NCI-H146 (cell line): ENCODE measurements at places on chromosomes 1 and 21.

GRCh38 chr1:72037745-72038343 is 244.5 kb downstream of the NEGR1 start:
- DNase-seq, result peak; percentile 60

DNA sequence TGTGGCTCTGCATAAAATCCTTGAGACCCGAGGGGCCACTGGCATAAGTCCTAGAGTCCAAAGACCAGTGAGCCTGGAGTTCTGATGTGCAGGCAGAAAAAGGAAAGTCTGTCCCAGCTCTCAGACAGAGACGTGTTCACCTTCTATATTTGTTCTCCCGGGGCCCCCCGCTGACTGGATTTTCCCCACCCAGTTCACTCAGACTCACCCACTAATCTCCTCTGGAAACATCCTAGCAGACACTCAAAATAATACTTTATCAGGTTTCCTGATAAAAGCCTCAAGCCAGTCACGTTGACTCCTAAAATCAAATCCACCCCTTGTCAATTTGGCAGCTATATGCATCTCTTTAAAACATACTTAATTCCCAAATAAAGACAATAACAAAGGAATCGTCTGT is 1084.2 kb upstream of the NCAM2 start:
- DNase-seq, result peak; percentile 0

DNA sequence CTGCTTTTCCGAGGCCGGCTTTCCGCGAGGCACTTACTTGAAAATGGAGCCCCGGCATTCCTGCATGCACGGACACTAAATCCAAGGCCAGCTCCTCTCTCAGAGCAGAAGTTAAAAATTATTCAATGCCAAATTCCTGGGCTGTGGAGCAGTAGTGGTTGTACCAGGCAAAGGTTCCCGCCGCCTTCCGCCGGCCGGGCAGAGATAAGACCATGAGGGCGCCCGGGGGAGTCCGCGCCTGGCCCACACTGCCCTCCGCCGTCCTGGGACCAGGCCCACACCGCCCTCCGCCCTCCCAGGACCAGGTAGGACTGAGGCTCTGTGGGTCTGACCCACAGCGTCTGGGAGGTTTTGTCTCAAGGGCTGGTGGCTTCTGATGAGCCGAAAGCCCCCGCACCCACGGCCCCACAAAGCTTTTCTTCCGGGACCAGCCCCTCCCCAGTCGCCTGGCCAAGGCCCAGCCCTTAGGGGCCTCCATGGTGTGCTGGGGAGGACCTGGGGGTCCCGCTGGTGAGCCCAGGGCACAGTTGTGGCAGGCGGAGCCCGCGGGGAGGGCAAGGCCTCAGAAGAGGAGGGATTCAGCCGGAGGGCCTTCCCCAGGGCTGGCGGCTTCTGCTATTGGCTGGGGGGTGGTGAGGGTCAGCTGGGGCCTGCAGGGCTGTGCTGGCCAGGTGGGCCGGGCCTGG is 12.7 kb upstream of the C1orf159 start:
- DNase-seq, result no peak

DNA sequence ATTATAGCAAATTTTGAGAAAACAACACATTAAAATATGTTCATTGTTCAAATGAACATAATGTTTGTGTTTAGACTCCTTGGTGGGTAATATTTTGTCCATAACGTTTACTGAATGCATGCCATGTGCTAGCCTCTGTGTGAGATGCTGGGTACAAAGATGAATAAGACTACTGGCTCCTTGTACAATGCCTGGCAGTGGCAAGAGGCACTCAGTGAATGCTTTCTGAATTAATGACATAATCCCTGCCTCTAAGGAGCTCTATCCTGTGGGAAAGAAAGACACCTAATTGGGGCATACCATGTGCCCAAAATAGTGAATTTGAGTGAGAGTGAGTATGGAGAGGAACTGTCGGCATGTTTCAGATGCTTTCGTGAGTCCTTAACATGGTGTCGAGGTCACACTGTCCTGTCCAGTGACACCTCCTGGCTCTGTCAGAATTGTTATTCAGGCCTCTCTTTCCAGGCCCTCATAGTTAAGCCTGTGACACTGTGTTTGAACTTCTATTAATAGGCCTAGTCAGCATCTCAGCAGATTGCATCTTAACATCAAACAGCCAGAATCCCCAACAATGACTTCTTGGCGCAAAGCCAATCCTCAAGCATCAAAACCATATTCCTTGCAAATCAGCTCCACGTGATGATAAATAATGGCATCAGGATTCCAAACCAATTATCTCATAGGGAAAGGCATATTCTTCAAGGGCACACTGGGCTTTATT is 32.8 kb upstream of the S1PR1 start:
- DNase-seq, result peak; percentile 34

DNA sequence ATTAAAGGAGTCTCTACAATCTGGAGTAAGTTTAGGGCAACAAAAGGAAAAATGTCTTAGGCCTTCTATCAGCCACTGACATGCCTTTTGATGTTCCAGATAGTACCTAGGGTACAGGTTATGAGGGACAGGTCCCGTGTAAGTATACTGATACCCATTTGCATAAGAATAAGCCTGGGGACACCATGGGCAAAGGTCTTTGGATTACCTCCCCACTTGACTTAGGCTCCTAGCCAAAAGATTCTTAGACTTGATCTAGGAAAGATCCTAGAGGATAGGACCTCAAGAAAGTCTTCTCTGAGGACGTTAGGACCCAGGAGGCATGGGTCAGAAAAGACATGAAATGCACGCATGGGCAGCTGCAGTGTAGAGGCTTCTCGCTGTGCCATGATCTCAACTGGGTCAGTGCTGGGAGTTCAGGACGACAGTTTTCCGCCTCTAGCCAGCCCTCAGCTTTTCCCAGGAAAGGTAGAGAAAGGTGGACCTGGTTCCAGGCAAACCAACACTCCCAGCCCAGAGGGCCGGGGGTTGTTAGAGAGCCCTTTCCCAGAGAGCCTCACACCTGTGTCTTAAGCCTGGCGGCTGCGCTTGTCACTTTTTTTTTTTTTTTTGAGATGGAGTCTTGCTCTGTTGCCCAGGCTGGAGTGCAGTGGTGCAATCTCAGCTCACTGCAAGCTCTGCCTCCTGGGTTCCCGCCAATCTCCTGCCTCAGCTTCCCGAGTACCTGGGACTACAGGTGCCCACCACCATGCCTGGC is 26.6 kb downstream of the MSTO1 start:
- DNase-seq, result no peak

DNA sequence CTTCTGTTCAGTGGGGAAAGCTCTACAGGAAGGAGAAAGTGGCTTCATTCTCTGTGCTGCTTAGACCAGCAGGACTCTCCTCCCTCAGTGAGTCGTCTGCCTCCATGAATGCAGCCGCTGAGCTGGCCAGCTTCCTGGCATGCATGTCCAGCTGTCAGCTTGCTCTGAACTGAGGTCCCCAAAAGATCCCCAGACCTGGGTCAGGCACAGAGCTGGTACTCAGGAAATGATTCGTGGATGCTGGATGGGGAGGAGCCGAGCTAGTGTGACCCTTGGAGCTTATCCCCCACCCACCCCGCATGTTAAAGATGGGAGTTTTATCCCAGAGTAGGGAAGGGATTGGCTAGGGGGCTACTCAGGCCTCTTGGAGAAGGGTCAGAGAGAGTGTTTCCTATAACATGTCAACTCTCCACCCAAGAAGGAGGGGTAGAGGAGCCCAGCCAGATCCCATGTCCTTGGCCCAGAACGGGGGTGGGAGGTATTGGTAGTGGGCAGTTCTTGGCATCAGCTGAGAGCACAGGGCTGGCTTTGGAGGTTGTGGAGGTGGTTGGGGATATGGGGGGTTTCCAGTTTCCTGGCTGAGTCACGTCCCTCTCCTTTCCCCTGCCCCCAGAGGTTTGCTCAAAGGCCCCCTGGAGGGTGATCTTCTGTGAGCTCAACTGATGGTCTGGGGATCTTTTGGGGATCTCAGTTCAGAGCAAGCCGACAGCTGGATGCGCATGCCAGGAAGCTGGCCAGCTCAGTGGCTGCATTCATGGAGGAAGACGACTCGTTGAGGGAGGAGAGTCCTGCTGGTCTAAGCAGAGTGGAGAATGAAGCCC is 110.1 kb downstream of the FOXD2 start:
- no peak for DNase-seq

- DNase-seq, result no peak
These were observed 14.7 kb downstream of the TMEM81 start for GRCh38 chr1:205069371-205070125.

- no peak for DNase-seq
These were observed 50.7 kb upstream of the TNFSF4 start for GRCh38 chr1:173257805-173258204.

GRCh38 chr1:2009101-2010053 is 5.8 kb upstream of the CFAP74 start:
- no peak for DNase-seq

GRCh38 chr1:22789356-22789994 is 78.8 kb downstream of the EPHB2 start:
- peak; percentile 92 for DNase-seq

GRCh38 chr1:7014640-7014930 is 229.3 kb downstream of the CAMTA1 start:
- DNase-seq, result no peak

GRCh38 chr1:86062453-86062852 is 94.1 kb downstream of the COL24A1 start:
- no peak for DNase-seq

GRCh38 chr1:41662061-41662764 is 177.7 kb upstream of the EDN2 start:
- peak; percentile 52 for DNase-seq

DNA sequence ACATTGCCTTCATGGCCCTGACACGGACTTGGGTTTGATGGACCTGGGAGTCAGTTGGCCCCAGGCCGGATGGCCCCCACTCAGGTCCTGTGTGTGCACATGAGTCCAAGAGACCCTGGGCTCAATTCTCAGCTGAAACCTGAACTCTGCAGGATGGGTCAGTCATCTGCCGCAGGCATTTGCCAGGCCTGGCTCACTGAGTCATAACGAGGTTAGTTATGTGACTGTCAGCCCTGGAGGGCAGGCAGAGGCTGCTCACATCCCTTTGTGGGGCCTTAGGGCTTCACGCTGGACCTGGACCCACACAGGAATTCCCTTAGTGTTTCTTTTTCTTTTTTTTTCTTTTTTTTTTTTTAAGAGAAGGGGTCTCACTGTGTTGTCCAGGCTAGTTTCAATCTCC is 46.5 kb downstream of the PSMG1 start:
- DNase-seq, result no peak
